ENCODE measurements at places on chromosomes 7 and 10. TPM values are rescaled to one million over a fixed set of nuclear protein-coding genes. Genes with fewer than 3 reads are reported as not detected.

NUTM2A gene
- total RNA-seq: 0.34 TPM

SLC18A3 gene
- not detected for total RNA-seq

CDK14 gene
- total RNA-seq: 24.3 TPM

PBLD gene
- 6.4 TPM for total RNA-seq

C10orf53 gene
- not detected for total RNA-seq

MRC1 gene
- total RNA-seq: not detected

LIPN gene
- not detected for total RNA-seq

COPG2 gene
- total RNA-seq: 31.3 TPM

PILRA gene
- total RNA-seq: 0.26 TPM

CROT gene
- 15.3 TPM for total RNA-seq

NRG3 gene
- total RNA-seq: not detected

OR13A1 gene
- total RNA-seq: under 0.01 TPM

OR6B1 gene
- total RNA-seq: not detected

FOXI2 gene
- not detected for total RNA-seq

NPM3 gene
- total RNA-seq: 93.2 TPM

GPR15LG gene
- total RNA-seq: not detected

AQP1 gene
- total RNA-seq: 1.4 TPM

PIP gene
- total RNA-seq: not detected

FGL2 gene
- 170 TPM for total RNA-seq

SLC13A1 gene
- total RNA-seq: not detected

NODAL gene
- not detected for total RNA-seq

MYL10 gene
- not detected for total RNA-seq

CALHM1 gene
- not detected for total RNA-seq

LRRC18 gene
- not detected for total RNA-seq

GCK gene
- 3.2 TPM for total RNA-seq

FEZF1 gene
- not detected for total RNA-seq

FLNC gene
- 209 TPM for total RNA-seq

MEOX2 gene
- total RNA-seq: 0.16 TPM

SFTPA2 gene
- not detected for total RNA-seq

TYSND1 gene
- 9.8 TPM for total RNA-seq

SPDYE16 gene
- total RNA-seq: under 0.01 TPM

BAIAP2L1 gene
- total RNA-seq: 1.3 TPM

ZNF862 gene
- 12.9 TPM for total RNA-seq

TUBB8 gene
- total RNA-seq: not detected

AKR1C8 gene
- total RNA-seq: not detected

RBAK gene
- 6.0 TPM for total RNA-seq

FFAR4 gene
- total RNA-seq: not detected

DGKB gene
- total RNA-seq: not detected

SUGCT gene
- total RNA-seq: 18.8 TPM

TMEM213 gene
- total RNA-seq: not detected

SORCS1 gene
- not detected for total RNA-seq

ARF5 gene
- total RNA-seq: 124 TPM

NXPH1 gene
- total RNA-seq: not detected

HOXA3 gene
- total RNA-seq: 1.3 TPM

DMBT1 gene
- under 0.01 TPM for total RNA-seq

RET gene
- 0.17 TPM for total RNA-seq

LRRC17 gene
- total RNA-seq: 381 TPM

GJD4 gene
- not detected for total RNA-seq

ICA1 gene
- 0.09 TPM for total RNA-seq

CALML3 gene
- total RNA-seq: not detected

SLC16A12 gene
- total RNA-seq: 0.16 TPM

NEUROG3 gene
- not detected for total RNA-seq

C10orf71 gene
- total RNA-seq: not detected

Measured in bronchial smooth muscle cell (primary cell).